ENCODE measurements at places on chromosomes 11 and 22.
A peak's percentile ranks its signal among the peaks of the same experiment; 100 is the strongest.

DNA sequence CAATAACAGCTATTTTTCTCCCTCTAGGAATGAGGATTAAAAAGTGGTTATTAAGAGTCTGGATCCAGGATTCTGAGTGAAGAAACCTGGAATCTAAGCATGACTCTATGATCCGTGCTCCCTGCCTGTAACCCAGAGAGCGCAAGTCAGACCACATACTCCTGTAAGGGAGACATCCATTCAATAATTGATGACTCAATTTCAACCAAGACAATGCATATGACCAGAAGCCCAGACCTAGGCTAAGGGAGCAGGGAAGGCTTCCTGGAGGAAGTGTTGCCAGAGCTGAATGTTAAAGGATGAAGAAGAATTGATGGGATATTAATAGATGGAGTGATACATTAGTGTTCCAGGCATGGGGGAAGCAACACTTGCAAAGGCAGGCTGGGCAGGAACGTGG, 13.8 kb upstream of the PAMR1 start:
- DNase-seq: no peak

DNA sequence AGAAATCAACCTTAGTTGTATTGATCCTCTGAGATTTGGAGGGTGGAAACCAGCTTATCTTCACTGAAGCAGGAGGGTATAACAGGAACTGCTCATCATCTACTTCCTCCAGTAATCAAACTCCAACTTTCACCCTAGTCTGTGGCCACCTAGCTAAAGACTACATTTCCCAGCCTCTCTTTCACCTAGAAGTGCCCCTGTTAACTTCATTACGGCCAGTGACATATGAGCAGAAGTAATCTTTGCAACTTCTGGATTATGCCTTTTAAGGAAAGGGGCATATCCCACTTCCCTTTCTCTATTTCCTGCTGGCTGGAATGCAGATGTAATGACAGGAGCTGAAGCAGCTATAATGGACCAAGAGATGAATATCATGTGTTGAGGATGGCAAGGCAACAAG, 7.6 kb upstream of the VPS37C start:
- no peak for DNase-seq

DNA sequence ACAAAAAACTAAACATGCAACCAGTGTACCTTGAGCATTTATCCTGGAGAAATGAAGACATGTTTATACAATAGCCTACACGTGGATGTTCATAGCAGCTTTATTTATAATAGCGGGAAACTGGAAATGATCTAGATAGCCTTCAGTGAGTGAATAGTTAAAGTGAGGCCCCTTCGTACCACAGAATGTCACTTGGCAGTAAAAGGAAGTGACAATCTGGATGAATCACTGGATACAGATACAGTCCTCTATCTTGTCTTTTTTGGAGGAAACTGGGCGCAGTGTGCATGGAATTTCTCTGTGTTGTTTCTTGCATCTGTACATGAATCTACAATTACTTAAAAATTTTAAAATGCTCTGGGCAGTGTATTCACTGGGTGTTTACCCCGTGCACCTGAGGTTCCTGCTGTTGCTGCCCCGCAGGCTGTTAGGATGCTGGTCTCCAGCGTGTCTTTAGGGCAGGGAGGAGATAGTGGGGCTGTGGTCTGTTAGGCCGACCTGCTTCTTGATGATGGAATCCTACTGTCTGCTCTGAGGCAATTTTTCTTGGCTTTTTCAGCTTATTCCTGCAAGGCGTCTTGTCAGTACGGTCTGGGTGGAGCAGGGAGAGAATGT, 23.2 kb downstream of the DERL3 start:
- no peak for DNase-seq

DNA sequence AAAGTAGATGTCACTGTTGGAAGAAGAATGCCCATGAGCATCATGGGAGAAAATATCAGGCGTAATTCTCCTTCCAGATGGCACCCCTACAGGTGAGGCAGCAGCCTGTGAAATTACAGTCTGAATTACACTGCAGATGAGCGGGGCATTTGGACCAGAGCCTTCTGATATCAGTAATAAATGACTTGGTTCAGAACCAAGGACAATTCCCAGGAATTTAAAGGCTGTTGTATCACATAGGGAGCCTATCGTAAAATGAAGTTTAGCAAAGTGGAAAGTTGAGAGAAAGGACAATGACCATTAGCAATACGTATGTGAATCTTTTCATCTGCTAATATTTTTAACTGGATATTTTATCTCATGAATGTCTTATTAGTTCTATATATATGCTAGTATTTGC, 61.3 kb downstream of the PRMT3 start:
- DNase-seq: no peak

GRCh38 chr11:82045748-82046457, 687.8 kb downstream of the FAM181B start:
- DNase-seq: no peak

GRCh38 chr22:26912655-26913345, 255.4 kb downstream of the MIAT start:
- DNase-seq: no peak

GRCh38 chr11:80686889-80687288, 1246.1 kb upstream of the TENM4 start:
- DNase-seq: no peak

GRCh38 chr11:13635804-13636203, 32.7 kb upstream of the FAR1 start:
- no peak for DNase-seq

GRCh38 chr11:78420255-78420764, 2.7 kb upstream of the GAB2 start:
- no peak for DNase-seq

DNA sequence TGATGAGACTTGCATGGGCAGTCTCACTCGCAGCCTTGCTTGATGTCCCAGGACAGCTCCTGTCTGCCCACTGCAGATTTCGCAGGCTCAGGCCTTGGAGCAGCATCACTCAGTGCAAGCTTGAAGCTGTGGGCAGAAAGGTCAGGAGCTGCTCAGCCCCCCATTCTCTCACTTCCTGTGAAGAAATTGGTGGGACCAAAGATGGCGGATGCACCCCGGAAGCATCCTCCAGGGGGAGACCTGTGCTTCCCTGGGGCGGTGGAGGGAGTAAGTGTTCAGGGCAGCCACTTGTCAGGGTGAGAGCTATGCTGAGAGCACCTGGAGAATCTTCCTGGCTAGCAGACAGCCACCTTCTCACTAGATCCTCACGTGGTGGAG, 11.3 kb downstream of the PLAAT2 start:
- no peak for DNase-seq

DNA sequence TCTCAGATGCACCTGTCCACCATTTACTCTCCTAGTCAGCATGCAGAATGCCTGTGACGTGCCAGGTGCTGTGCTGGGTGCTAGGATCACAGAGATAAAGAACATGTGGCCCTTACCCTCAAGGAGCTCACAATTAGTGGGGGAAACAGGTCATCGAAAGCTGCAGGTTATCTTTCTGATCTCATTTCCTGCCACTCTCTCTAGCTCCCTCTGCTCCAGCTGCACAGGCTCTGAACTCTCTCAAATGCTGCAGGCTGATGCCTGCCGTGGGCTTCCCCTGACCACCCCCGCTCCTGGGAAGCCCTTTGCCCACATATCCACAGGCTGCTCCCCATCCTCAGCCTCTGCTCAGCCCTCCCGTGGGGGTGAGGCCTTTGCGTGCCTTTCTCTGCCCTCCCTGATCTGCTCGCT, 29.6 kb downstream of the SHANK3 start:
- no peak for DNase-seq

DNA sequence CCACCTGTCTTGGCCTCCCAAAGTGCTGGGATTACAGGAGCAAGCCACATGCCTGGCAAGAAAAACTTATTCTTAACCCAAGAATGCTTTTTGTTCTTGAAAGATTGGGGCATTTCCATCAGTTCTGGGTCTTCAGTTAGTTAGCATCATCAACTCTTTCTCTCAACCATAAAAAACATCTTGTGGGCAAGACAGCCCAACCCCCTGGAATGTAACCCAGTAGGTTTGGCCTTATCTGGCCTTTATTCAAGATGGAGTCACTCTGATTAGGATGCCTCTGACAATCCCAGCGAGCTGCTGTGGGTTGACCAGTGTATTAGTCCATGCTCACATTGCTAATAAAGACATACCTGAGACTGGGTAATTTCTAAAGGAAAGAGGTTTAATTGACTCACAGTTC, 9.2 kb upstream of the TPCN2 start:
- no peak for DNase-seq

- peak; percentile 67 for DNase-seq
Observed at GRCh38 chr11:112279901-112280267, 19.2 kb upstream of the PLET1 start.

DNA sequence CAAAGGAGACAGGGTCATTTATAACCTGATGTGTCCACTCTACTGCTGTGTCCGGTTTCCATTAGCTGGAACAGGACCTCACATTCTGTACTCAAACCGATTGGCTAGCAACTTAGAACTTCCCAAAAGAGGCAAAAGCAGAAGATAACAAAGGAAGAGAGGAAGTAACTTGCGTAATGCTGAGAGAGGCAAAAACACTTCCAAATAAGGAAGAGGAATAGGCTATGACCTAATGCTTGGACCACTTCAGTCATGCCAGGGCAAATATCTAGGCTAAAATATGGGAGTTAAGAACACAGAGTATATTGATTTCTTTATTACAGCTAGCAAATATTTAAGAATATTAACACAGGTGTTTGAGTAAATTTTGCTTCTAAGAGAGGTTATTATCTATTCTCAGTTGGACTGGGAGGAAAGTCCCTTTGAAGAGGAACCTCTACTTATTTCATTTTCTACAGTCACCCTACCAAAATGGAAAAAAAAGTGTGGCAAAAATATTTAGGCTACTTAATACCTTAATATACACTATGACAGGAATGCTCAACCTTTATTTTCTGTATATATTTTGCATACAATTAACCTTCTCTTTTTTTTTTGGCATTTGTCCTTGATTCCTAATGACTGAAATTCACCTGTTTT, 499.8 kb upstream of the CHORDC1 start:
- no peak for DNase-seq

DNA sequence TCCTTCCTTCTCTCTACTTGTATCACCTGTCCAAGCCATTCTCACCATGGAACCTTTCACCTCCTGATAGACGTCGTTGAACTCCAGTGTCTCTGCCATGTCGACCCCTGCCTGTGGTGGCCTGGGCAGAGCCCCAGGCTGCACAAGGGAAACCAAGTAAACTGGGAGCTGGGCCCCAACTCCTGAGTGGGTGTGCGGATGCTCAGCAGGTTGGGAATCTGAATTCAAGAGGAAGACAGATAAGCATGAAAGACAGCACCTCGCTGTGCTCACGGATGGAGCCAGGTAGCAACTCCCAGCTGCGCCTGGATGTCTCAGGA, 709 bp downstream of the SSRP1 start:
- DNase-seq: no peak

DNA sequence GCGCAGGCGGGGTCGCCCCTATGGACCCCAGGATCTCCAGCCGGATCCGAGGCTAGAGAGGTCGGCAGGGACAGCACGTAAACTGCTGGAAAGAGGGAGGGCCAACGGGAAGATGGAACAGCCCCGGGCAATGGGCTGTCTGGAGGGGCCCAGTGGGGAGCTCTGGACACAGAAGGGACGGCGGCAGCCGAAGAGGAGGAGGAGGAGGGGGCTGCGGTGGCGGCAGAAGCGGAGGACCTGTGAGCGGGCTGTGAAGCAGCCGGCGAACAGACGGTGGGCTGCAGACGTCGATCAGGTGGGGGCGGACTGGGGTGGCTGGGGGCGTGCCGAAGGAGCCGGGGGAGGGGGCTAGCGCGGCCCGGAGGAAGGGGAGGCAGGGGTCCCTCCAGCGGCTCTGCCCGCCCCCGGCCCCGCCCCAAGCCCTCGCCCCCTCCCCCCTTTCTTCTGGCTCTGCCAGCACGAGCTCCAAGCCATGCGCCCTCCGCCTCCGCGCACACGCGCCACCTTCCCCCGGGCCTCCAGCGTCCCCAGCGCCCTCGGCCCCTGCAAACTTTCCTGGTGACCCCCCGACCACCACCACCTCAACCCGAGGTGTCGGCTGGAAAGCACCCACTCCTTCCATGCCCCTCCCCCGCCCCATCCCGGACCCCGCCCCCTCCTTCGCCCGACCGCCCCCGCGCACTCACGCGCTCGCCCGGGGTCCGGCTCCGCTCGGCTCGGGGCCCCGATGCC, 432 bp downstream of the TNKS1BP1 start:
- no peak for DNase-seq

DNA sequence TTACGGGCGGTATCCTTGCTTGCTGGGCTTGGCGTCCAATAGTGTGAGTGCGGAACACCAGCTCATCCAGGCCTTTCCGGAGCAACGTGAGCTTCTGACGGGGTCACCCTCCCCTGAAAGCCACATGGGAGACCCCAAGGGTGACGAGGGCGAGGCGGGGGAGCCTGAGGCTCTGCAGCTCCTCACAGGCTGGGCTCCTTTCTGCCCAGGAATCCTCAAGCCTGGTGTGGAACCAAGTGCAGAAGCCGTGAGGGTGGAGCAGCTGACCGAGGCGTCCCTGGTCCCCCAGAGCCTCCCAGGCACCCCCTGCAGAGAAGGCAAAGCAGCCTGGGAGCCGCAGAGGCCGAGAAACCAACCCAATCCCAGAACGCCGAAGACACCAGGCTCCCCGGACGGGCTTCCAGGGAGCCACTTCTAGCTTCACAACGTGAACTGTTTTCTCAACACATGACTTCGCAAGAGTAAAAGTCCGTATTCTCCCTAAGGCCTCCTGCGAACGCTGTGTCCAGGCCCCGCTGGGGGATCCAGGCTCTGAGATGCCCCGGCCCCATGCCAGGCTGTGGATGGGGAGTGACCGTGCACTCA, 530.3 kb downstream of the BRD1 start:
- no peak for DNase-seq

DNA sequence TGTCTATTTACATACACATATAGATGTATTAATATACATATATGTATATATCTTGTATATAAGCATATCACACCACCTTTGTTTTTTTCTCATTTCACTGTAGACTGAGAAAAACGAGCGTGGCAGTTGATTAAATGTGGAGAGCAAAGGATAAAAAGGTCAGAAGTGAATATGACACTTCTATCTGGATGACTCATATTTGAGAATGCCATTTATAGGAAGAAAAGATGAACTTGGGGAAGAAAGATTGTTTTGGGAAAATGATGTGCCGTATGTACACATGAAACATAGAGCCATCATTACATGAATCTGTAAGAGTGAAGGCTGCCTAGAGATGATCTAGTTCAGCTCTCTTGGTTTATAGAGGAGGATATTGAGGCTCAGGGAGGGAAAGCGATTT, 28.7 kb downstream of the AMOTL1 start:
- DNase-seq: no peak

DNA sequence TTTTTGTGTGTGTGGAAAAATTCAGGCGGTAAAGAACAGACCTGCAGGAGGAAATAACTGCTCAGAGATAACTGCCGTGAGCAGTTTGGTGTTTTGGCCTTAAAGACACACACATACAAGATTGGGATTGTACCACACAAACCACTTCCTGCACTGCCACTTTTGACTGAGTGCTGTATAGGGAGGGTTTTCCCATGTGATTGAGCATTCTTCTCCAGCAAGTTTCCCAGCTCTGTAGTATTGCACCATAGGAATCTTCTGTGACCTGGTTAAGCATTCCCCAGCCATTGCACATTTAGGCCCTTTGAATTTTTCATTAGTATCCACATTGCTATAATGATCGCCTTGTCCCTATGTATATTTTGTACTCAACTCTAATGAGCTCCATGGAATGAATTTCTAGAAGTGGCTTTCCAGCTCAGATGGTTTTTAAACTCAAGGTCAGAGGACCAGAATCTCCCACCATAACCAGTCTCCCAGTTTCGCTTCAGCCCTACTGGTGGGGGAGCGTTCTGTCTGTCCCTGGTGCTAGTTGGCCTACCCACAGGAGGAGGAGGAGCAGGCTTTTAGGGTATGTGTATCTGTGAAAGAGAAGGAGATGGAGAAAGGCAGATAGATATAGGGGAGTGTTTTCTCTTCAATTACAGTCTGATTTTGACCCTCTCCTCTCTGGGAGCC, 9.3 kb downstream of the CD82 start:
- DNase-seq: no peak
